ENCODE measurements at places on chromosomes 3 and 15. TPM values are rescaled to one million over a fixed set of nuclear protein-coding genes. Genes with fewer than 3 reads are reported as not detected.

IL17RD gene
- total RNA-seq, result 8.9 TPM

ROPN1 gene
- total RNA-seq, result not detected

KBTBD8 gene
- 1.3 TPM for total RNA-seq

SLC28A1 gene
- not detected for total RNA-seq

SERINC4 gene
- not detected for total RNA-seq

ADGRG7 gene
- total RNA-seq, result not detected

FES gene
- 38.7 TPM for total RNA-seq

CCDC39 gene
- total RNA-seq, result 0.17 TPM
